ENCODE measurements at places on chromosomes 12 and 14.

DNA sequence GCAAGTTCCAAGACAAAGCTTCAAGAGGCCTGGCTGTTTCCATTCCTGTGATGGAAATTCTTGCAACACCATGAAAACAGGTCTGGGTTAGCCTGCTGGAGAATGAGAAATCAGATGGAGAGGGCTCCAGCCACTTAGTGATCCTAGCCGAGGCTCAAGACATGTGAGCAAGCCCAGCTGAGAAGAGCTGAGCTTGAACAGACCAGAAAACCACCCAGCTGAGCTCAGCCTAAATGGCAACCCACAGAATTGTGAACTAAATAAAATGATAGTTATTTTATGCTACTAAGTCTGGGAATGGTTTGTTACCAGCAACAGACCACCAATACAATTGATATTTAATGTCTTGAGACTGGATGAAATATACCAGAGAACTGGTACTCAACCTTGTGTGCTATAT, 494.5 kb downstream of the RMST start:
- DNase-seq, result no peak

DNA sequence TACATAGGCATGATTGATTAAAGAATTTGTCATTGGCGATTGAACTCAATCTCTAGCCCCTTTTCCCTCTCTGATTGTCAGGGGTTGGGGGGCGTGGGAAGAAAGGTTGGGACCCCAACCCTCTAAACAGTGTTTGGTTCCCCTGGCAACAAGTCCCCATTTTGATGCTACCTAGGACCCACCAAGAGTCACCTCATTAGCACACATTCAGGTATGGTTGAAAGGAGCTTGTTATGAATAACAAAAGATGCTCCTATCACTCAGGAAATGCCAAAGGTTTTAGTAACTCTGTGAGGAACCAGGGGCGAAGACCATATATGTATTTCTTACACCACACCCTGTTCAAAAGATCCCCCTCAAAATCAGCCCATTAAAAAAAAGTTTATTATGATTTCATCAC, 14.3 kb downstream of the RNF212B start:
- no peak for DNase-seq

GRCh38 chr12:19093218-19093617, 36.3 kb upstream of the PLEKHA5 start:
- no peak for DNase-seq

DNA sequence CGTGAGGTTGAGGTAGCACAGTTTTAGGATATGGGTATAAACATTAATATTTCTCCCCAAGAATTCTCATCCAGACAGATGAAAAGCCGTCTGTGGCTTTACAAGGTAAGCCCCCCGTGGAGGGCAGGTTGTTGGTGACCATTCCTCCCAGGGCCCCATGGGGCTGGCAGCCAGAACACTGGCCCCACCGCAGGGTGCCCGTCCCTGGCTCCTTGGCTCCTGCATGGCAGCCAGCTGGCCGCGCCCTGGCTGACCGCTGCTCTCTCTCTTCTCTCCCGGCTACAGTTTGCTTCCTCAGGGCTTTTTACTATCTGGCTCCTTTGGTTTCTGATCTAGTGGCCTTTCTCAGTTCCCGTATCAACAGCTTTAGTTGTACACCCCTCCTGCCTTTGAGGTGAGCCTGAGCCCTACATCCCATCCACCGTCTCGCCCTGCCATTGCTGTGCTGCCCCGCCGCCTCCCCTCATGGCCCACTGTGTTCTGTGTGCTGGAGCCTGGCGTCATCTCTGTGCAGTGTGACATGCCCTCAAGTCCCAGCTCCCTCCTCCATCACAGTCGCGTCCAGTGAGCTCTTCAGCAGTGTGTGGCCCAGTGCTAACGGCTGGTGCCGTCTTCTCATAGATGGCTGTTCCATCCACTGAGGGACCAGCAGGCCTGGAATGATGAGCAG, 25.8 kb downstream of the RAB35 start:
- DNase-seq, result no peak

GRCh38 chr12:118467641-118468305, 91.4 kb downstream of the SUDS3 start:
- DNase-seq, result no peak

DNA sequence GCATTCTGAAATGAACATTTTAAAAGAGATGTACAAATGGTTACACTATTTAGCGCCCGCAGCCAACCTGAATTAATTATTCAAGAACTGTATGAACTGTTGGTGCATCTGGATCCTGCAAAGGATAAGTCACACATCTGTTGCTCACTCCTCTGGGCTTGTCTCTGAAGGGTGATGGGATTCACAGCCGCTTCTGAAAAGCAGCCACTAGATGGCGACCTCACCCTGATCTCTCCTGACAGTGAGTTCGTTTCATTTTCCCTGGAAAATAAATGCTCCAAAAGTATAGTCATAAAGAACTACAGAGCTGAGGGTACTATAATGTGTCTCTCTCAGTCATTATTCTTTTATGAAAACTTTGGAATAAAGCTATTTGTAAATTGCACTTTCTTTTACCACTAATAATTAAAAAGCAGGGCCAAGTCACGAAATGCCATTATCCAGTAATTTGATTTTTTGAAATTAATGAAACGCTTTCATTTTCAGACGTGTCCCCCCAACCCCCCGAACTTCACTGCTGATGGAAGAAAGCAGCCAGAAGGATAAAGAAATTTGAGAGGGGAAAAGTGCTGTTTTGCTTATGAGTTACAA, 789.6 kb downstream of the NRXN3 start:
- peak; percentile 6 for DNase-seq

DNA sequence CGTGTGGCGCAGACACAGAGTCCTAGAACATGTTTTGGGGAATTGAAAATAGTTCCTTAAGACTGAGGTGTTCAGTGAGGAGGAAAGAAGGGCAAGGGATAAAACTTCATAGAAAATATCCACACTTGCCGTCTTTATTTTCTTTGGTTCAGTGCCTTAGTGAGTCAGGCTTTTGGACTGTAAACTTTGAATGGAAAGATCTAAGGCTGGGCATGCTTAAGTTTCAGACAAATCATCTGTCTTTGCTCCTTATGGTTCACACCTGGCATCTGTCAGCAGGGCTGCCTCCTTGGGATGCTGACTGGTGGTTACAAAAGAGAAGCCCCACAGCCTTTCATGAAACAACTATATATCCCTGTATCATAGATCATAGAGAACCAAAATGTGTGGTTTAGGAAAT, 136.3 kb upstream of the PRICKLE1 start:
- no peak for DNase-seq

DNA sequence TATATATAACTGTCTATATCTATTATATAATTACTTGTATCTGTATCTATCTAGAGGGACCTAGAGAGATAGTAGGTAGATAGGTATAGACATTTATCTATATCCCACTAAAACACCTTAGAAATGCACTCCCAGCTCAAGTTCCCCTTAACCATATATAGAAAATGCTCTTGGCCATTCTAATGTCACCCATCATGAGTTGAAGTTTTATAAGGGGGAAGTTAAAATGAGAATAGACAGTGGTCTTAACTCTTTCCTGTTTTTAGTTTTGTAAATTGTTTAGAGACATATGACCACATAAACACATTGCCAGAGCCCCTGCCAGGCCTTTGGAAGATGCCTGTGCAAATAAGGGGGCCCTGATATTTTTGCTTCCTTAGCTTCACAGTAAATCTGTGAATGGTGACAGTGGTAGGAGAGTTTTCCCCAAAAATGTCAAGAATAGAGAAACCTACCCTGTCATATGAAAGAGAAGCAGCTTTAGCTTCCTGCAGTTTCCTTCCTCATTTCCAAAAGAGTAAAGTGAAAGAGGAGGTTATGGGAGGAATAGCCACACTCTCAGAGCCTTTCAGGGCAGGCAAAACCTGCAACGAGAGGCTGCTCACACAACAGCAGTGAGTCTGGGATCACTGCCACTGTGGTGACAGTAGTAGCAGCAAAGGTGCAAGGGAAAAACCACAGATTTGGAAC, 45.5 kb downstream of the MGST1 start:
- no peak for DNase-seq

DNA sequence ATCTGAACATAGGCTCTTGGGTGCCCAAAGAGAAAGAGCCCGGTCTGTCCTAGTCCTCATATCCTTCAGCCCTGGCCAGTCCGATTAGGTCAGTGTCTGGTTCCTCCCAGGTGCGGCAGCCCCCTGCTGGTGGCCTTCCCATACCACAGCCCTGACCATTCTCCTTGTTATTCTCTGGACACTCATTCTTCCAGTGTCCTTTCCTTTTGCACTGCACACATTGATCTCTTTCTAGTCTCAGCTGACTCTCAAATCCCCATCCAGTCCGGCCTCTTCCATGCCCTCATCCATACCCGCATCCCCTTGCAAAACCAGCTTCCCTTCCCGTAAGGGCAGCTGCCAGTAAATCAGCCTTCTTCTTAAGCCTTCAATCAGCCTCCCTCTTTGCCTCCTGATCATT, 1316.3 kb downstream of the TMEM121 start:
- DNase-seq, result no peak

- no peak for DNase-seq
Observed at GRCh38 chr12:64025174-64025958, 180.9 kb downstream of the SRGAP1 start.

GRCh38 chr12:43638806-43639205, 86.8 kb upstream of the ADAMTS20 start:
- no peak for DNase-seq

GRCh38 chr12:71504476-71504875, 64.9 kb downstream of the LGR5 start:
- no peak for DNase-seq

DNA sequence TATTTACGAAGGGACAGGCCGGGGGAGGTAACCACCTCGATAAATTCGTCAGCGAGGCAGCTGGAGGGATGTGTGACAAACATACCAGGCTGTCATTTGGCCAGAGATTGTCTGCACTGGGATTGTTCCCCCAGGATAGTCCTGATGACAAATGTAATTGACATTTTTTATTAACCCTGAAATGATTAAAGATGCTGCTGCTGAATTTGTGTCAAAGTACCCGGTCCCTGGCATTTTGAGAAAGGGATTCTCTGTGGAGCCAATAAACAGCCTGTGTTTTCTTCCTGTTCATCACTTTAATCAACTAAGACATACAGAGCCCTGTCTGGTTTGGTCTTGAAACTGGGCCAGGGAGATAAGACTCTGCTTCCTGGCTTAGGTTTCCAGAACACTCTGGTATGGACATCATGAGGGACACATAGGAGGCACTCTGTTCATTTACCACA, 117.6 kb downstream of the SLC25A47 start:
- DNase-seq, result no peak

DNA sequence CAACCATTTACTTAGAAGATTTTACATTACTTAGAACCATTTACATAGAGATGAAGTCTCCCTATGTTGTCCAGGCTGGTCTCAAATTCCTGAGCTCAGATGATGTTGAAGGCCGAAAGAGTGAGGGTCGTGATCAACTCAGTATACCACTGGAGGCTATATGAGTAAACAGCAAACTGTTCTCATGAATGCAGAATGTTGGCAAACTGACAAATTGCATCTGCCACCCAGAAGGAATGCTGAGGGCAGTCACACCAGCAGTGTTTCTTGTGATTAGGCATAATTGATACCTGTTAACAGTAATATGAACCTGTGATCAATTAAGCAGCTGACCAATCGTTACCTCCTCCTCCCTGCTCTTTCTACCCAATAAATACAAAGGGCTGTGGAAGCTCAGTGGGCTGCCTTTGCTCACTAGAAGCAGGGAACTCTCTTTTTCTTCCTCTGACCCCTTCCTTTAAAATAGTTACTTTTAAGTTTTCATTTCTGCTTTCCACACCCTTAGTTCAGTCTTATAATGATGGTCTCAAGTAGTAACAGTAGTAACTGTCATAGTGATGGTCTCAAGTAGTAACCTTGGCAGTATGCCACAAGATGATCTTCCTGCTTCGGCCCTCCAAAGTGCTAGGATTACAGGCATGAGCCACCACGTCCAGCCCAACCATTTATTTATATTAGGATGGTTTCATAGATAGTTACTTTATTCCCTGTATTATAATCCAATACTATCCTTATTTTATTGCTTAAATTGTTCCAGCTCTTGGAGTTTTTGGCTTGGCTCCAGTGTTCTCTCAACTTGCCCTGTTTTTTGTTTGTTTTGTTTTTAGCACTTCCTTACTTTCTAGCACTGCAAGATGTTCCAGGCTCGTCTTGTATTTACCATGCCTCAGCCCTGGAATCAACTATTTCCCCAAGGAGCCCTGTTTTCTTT, 25.8 kb downstream of the LIMA1 start:
- no peak for DNase-seq

DNA sequence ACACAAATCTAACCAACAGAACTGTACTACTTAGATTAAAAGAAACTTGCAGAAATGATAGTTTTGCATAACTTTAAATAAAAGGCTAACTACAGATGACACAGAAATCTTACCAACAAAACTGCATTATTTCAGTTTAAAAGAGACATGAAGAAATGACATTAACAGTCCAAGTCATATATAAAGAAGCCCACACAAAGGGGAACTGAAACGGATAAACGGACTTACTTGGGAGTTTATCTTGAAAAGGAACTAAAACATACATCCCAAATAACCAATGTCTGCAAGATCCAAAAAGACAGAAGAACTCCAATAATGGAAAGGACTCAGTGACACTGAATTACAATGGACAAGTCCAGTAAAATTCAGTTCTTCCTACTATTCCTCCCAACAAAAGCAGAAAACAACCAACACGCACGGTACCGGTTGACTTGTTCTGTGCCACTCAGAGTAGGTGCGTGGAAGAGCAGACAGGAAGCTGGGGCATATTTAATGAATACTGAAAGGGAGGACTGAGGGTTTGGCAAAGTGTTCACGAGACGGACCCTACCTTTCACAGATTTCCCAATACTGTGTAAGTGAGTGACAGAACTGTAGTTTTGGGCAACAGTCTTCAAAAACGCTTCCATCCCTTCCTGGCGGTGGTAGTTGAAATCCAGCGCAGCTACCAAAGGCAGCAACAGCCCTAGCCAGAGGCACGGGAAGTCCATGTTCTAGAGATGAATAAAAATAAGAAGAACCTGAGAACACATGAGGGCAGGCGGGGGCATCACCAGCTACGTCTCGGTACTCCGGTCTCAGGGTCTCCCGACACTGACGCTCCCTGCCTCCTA, 627 bp downstream of the CPM start:
- DNase-seq, result peak; percentile 2

- no peak for DNase-seq
Observed at GRCh38 chr14:56858422-56858821, 48.1 kb upstream of the OTX2 start.

- DNase-seq, result no peak
Observed at GRCh38 chr12:124451637-124452243, 115.7 kb downstream of the NCOR2 start.

GRCh38 chr12:630656-631632, 32.3 kb downstream of the NINJ2 start:
- DNase-seq, result peak; percentile 88

GRCh38 chr12:388012-388411, 1.1 kb downstream of the KDM5A start:
- DNase-seq, result no peak

Data from T-helper 2 cell (primary cell).